ENCODE measurements at places on chromosomes 3 and 15. TPM values are rescaled to one million over a fixed set of nuclear protein-coding genes. Genes with fewer than 3 reads are reported as not detected.

DNA sequence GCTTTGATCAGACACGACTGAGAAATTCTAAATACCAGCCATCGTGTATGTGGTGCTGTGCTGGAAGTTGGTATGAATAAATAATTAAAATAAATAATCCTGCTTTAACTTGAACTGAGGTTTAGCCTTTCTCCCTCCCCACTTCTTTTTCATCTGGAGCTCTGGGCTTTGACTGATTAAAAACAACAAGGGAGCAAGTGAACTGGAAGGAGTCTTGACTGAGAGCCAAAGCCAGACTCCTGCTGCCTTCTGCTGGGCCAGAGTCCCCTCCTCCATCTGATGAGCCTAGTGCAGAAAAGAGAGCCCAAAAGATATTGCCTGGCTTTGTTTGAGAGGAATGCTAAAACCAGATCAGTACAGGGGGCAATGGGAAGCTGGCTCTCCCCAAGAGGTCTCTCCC lies 96.0 kb downstream of the CCNL1 start:
- DNase-seq, result no peak

The LRIG1 gene
- total RNA-seq, result 31.2 TPM

The CP gene
- not detected for total RNA-seq

The DPH6 gene
- 25.7 TPM for total RNA-seq

The CATSPER2 gene
- total RNA-seq, result 0.29 TPM
